ENCODE measurements at places on chromosomes 12 and 14.

DNA sequence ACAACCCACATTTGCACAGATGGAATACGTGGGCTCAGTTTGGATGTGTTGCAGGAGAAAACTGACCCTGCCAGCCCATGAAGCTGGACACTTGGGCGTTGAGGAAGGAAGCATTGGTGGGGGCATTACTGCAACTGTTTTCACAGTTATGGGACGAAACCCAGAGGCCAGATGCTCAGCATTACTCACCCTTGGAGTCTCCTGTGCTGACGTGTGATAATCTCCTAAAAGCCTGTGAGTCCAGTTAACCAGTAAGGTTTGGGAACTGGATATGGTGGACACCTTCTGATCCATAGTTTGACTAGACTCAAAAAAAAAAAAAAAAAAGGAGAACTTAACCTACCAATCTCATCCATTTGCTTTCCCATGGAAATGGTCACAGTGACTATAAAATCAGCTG, 52.8 kb upstream of the EGLN3 start:
- no peak for DNase-seq

GRCh38 chr14:102805941-102806340, 28.7 kb downstream of the TRAF3 start:
- no peak for DNase-seq

DNA sequence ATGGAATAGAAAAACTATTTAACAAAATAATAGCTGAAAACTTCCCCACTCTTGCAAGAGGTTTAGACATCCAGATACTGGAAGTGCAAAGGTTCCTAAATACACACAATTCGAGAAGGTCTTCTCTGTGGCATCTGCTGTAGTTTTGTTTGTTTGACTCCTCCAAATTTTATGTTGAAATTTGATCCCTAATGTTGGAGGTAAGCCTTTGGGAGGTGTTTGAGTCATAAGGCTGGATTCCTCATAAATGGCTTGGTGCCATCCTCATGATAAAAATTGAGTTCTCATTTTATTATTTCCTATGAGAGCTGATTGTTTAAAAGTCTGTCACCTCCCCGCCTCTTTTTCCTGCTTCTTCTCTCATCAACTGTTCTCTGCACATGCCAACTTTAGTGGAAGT, 182.7 kb downstream of the MYRFL start:
- no peak for DNase-seq

DNA sequence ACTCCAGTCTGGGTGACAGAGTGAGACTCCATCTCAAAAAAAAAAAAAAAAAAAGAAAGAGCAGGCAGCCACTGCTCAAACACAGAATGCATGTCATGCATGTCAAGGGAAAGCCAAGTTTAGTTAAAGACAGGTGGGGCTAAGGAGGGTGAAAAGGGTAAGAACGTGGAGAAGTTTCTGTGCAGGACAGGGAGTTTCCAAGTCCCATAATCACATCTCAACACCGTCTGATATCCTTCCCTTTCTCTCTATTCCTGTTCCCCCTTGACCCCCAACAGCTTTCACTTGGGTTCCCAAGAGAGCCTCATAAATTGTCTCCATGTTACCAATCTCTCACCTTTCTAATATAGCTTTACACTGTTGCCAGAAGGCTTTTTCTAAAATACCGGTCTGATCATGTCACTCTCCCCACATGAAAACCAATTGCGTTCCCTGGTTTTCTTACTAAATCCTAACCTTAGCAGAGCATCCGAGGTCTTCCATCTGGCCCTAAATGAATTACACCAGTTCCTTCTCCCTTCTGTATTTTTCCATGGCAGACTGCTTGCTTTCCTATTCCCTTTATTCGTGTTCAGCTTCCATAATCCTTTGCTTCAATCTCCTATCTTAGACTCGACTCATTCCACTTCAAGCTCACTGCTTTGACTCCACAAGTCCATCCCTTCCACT, 37.0 kb downstream of the LIMA1 start:
- no peak for DNase-seq

- DNase-seq: no peak
These were observed 44.6 kb downstream of the SFSWAP start for GRCh38 chr12:131755305-131756113.

DNA sequence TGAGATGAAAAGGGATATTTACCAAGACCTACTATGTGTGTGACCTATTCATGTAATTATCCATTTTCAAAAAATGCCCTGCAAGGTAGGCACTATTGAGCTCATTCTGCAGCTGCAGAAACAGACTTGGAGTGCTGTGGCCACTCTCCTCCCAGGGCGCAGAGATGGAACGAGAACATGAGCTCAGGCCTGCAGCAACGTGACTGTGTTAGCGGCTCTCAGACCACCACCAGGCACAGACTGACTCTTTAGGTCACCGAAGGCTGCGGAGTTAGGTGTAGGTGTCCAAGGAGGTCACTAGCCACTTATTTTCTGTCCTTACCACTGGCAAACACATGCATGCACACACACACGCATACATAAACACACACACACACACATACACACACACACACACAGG, 271.4 kb upstream of the DIO3 start:
- no peak for DNase-seq

DNA sequence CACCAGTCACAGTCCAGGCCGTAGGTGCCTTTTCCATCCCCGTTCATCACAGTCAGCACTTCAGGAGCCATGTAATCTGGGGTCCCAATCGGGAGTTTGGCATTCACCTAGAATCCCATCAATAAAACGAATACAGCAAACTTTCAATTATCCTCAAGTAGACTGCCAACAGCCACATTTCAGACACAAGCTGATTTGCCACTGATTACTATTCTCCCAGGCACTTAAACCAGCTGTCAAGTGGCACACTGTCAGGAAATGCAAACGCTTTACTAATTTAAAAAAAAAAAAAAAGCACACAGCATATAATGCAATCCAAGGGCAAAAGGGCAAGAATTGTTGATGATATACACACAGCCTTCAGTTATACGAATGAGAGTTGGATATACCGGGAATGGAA, 51.9 kb downstream of the CIT start:
- DNase-seq: no peak

GRCh38 chr14:97649752-97650151, 852.6 kb downstream of the VRK1 start:
- DNase-seq: no peak

DNA sequence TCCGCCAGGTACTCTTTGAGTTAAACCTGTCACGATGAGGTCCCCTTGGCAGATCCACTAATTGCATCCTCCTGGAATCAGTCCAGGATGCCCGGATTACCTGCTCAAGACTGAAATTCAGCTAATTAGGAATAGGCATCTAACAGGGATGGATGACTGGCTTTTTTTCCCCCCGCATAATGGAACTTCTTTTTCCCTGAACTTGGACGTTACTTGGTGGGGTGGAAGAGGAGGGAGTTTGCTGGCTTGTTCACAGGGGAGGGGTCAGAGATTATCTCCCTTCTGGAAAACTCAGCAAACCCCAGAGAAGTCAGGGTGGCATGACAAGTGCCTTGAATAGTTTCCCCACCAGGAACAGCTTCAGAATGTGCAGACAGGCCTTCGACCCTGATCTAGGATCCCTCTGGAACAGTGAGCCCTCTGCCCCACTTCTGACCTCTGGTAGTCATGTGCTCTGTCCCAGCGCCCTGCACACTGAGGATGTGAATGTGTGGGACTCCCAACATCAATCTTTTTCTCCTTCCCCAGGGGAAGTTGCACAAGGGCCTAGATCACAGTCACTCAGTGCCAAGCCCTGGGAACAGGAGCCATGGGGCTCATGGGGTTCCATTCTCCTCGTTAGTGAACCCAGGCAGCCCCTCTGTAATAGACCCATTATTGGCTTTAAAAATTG, 142.5 kb downstream of the SMOC1 start:
- DNase-seq: no peak

- DNase-seq: no peak
These were observed 229.0 kb downstream of the SEC23A start for GRCh38 chr14:38873941-38874612.

DNA sequence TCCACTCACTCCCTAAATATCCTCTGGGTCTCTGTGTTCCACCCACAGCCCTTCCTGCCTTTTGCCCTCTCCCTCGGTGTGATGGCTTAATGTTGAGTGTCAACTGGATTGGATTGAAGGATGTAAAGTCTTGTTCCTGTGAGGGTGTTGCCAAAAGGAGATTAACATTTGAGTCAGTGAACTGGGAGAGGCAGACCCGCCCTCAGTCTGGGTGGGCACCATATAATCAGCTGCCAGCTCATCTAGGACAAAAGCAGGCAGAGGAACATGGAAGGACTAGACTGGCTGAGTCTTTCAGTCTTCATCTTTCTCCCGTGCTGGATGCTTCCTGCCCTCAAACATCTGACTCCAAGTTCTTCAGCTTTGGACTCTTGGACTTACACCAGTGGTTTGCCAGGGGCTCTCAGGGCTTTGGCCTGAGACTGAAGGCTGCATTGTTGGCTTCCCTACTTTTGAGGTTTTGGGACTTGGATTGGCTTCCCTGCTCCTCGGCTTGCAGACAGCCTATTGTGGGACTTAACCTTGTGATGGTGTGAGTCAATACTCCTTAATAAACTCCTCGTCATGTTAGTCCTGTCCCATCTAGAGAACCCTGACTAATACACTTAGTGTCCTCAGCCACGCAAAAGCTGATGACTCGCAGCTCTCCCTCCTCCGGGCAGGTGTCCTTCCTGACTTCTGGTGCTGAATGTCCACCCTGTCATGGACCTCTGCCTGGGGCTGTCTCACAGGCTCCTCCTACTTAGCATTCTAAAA, 5.9 kb downstream of the DGLUCY start:
- DNase-seq: no peak

DNA sequence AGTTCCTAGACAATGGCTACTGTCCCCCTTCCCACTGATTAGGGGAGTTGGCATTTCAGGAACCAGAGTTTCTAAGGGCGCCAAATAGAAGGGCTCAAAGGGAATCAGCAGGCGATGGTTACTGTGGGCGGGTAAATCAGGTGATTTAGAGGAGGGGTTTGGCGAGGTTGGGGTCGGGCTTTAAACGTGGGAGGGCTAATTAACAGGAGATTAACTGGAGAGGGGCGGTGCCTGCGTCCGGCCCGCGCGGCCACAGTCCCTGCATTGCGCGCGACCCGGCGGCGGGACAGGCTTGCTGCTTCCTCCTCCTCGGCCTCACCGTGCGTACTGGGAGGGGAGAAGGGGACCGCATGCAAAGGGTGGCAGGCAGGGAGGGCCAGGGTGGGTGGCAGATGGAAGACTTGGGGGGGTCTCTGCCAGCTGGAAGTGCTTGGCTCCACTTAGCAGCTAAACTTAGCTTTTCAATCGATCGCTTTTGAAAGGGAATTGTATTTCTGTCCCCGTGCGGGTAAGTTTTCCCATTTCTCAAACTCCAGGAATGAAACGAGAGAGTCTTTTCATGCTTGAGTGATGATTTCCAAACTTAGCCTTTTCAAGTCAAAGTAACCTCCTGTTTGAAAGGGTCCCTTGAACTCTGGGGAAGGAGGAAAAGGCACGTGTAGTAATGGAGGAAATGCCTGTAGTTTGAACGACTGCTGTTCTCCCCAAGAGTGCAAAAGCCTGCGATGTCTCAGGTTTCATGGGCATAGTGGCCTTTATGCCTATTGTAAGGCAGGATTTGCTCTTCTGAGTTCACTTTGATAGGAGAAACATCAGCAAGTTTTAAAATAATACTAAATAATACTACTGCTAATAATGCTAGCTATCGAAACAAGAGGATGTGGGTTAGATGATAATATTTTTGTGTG, at the start of gene MGST1:
Gene MGST1, plus strand, starts transcription at position 255 of the 908 bp plus-strand sequence. CDS start 6,608 bp downstream, outside the sequence.
- no peak for DNase-seq

DNA sequence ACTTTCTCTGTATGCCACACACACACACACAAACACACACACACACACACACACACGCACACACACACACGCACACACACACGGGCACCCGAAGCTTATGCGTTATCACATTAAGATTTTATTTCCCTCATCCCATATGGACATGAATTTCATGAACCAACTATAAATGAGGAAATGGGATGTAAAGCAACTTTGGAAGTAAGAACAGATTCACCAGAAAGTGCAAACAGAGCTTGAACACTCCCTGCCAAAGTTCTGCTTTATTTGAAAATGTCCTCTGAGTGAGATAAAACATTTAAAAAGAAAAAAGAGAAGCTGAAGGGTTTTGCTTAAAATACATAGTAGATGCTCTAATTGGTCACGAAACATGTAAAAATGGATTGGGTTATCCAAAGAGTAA, 90.4 kb upstream of the OTX2 start:
- no peak for DNase-seq

DNA sequence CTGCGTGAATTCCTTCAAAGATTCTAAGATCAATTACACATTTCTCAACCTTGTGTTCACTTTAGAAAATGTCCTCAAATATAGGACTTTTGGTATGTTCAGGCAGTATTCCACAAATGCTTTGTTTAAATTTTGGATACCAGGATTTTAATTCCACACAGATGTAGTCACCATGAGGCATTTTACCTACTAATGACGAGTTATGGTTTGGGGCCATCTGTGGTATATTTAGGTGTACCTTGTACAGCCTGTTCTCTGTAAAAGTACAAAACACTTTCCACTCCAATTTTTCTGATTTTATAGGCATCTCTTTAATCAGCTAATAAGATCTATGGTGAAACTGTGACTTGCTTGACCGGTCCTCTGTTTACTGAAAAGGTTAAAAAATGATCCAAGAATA, 275.7 kb upstream of the PRICKLE1 start:
- no peak for DNase-seq

GRCh38 chr14:98028162-98028561, 1231.0 kb downstream of the VRK1 start:
- no peak for DNase-seq

- peak; percentile 21 for DNase-seq
These were observed at the start of gene BHLHE41 for GRCh38 chr12:26124446-26125399. Gene BHLHE41 (minus strand): TSS chr12:26125037. CDS start chr12:26124779, 258 bp downstream.

DNA sequence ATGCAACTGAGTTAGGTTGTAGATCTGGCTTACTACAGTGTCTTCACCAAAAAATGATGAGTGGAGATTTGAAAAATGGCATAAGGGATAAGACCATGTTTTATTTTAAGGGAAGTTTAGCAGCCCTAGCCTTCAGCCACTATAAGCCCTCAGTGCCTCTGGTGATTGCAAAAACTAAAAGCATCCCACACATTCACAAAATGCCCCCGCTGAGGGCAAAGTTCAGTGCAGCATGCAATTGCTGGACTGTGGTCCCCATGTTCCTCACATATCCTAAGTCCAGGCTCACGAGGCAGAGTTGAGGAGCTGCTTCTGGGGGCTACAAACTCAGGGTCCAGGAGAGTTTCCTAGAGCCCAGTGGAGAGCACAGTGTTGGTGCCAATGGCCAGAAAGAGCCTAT, 29.6 kb upstream of the NCOR2 start:
- DNase-seq: no peak

- peak; percentile 47 for DNase-seq
These were observed 14.1 kb downstream of the RILPL1 start for GRCh38 chr12:123519141-123520001.

- DNase-seq: no peak
These were observed 10.4 kb downstream of the ACACB start for GRCh38 chr12:109126784-109127183.

- DNase-seq: no peak
These were observed 834.7 kb downstream of the DIO2 start for GRCh38 chr14:79376557-79376956.

DNA sequence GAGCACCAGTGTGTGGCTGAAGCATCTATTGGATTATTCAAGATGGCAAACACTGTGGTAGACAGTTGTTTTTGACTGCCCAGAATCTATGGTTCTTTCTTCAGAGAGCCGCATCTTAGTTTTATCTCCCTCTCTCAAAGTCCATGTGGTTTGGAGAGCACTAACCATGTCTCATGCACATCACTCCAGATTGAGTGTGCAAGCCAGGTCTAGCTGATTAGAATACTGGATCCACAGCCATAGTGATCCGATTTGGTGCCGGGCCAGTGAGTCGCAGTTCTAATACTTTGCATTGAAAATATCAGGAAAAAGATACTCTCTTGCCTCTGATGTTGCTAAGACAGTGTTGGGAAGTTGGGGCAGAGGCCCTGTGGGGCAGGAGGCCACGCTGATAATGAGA, 4.6 kb upstream of the SBNO1 start:
- no peak for DNase-seq

GRCh38 chr12:81450920-81451739, 308.0 kb downstream of the PPFIA2 start:
- DNase-seq: no peak
